ENCODE measurements at places on chromosomes 2 and 18. TPM values are rescaled to one million over a fixed set of nuclear protein-coding genes. Genes with fewer than 3 reads are reported as not detected.

GRCh38 chr2:75729861-75730260 is 19.1 kb upstream of the GCFC2 start:
- H3K27me3 ChIP-seq, result peaks cover 9% of the 10 kb centered on the region
- H3K27ac ChIP-seq, result no peak overlapping the region
- H3K36me3 ChIP-seq, result no peaks in the 10 kb centered on the region
- H3K4me3 ChIP-seq, result no peak overlapping the region

The GREB1L gene
- 0.81 TPM for total RNA-seq

- DNase-seq, result no peak
- H3K4me3 ChIP-seq, result no peak overlapping the region
- no peaks in the 10 kb centered on the region for H3K27me3 ChIP-seq
- H3K36me3 ChIP-seq, result no peaks in the 10 kb centered on the region
Observed at GRCh38 chr2:194867328-194867727, 789.7 kb upstream of the SLC39A10 start.

GRCh38 chr2:189199797-189200196 is 20.2 kb upstream of the COL5A2 start:
- DNase-seq, result no peak
- no peaks in the 10 kb centered on the region for H3K27me3 ChIP-seq
- no peak overlapping the region for H3K27ac ChIP-seq
- no peak overlapping the region for H3K4me3 ChIP-seq
- no peaks in the 10 kb centered on the region for H3K36me3 ChIP-seq

The SERPINB3 gene
- not detected for total RNA-seq

- no peaks in the 10 kb centered on the region for H3K4me1 ChIP-seq
- no peak overlapping the region for H3K4me3 ChIP-seq
- DNase-seq, result no peak
- no peaks in the 10 kb centered on the region for H3K27me3 ChIP-seq
Observed at GRCh38 chr2:118929059-118929458, 12.9 kb upstream of the MARCO start.

The LHCGR gene
- total RNA-seq, result not detected

DNA sequence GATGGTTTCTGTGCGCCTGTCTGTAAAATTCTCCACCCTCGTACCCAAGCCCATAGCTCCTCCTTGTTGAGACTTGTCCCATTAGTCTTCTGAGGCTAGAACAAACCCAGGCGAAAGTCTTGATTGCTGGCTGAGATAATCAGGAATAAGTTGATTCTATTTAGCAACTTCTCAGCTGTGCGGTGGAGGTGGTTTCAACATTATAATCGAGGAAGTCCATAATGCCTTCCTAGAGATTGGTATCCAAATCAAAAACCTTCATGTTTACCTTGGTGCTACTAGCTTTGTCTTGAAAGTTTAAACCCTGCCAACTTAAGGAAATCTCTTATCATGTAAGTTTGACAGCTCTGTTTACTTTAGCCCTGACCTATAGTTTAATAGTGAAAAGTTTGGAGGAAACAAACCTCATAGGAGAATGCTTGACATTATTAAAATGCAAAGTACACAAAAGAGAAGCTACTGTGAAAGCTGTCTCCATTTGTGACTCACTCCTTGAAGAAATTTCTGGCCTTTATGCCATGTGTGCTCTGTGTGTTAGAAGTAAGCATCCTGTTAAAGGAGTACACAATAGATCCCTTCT is 36.6 kb upstream of the DSC1 start:
- no peak overlapping the region for H3K27ac ChIP-seq
- H3K27me3 ChIP-seq, result no peaks in the 10 kb centered on the region
- H3K4me1 ChIP-seq, result no peaks in the 10 kb centered on the region
- no peaks in the 10 kb centered on the region for H3K36me3 ChIP-seq

DNA sequence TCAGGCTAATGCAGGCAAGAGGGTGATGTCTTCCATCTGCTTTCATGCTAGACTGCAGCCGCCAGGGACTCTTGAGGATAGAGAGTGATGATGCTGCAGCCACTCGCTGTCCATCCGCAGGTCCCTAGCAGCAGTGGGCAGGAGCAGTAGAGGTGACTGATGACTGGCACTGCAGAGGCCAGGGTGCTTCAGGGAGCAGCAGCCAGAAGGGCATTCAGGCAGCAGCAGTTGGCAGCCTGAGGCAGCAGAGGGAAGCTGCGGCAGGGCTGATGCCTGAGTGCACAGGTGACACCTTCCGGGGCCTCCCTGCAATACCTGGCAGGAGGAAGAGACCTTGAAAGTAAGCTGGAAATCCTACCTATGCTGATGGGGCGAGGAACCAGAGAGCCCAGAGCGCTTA is 214.2 kb downstream of the ICOS start:
- no peak overlapping the region for H3K4me3 ChIP-seq
- H3K4me1 ChIP-seq, result no peaks in the 10 kb centered on the region
- H3K36me3 ChIP-seq, result no peaks in the 10 kb centered on the region

The NPHP1 gene
- 0.25 TPM for total RNA-seq

DNA sequence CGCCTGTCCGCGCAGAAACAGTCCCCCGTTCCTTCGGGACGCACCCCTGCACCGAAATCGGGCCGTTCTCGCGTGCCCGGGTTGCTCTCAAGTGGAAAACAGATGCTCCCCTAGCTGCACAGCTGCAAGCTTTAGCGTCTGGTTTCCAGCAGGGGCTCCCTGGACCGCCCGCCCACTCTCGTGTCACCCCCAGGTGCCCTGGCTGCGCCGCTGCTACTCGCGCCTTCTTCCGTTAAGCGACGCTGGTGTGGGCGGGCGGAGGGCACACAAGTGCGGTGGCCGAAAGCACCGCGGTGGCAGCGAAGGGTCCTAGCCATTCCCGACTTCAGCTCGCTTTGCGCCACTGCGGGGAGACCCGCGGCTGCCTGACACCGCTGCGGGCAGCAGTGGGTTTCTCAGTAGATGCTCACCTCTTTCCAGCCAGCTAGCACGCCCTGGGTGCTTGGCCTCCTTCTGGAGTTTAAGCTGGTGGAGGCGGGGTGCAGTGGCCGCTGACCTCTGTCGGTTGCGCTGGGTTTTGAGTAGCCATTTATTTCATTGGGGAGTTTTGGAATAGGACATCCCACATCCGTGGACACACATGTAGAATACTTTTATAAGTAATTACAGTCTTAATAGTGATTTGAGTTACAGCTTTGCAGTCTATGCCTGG is 806 bp downstream of the ZNF407 start:
- DNase-seq, result peak; percentile 60
- peaks cover 31% of the 10 kb centered on the region for H3K36me3 ChIP-seq
- H3K27me3 ChIP-seq, result no peaks in the 10 kb centered on the region
- peaks cover 35% of the 10 kb centered on the region for H3K4me1 ChIP-seq

DNA sequence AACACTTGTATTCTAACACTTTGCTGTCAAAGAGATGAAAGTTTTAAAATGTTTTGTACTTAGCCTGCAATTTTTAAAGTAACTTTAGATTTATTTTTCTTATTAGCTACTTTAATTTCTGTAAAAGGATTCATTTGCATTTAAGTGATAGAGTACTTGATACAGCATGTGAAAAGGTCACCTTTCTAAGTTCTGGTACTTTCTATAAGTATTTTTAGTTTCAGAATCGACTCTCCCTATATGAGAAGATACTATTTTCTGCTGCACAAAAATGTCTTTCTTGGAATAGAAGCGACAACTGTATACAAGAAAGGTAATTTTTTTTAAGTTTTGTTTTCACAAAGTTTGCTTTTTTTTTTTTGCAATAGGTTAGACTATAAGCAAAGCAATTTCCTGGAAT is 72.9 kb downstream of the METTL8 start:
- H3K36me3 ChIP-seq, result no peaks in the 10 kb centered on the region
- H3K27ac ChIP-seq, result no peak overlapping the region
- H3K27me3 ChIP-seq, result no peaks in the 10 kb centered on the region
- no peak for DNase-seq

The SPATA3 gene
- not detected for total RNA-seq

DNA sequence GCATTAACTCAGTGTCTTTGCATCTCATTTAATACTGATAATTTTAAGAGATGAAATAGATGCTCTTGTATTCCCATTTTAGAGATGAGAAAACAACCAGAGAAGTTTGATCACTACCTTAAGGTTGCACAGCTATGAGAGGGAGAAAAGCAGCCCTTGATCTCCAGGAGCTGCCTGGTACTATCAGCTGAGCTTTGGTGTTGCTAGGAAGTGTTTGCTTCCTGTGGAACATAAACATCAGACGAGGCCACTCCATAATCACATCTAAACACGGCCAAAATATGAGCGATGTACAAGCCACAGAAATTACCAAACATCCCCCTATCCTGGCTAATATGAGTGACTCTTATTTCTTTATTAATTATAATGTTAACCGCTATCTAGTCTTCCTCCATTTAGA is 620 bp upstream of the WDFY1 start:
- peaks cover 19% of the 10 kb centered on the region for H3K36me3 ChIP-seq
- no peak overlapping the region for H3K4me3 ChIP-seq
- no peak for DNase-seq
- no peak overlapping the region for H3K27ac ChIP-seq
- no peaks in the 10 kb centered on the region for H3K27me3 ChIP-seq
- peaks cover 32% of the 10 kb centered on the region for H3K4me1 ChIP-seq

The FAM161A gene
- 1.3 TPM for total RNA-seq

- H3K27ac ChIP-seq, result peak overlapping the region; percentile 86
- DNase-seq, result no peak
- no peaks in the 10 kb centered on the region for H3K36me3 ChIP-seq
- peaks cover 38% of the 10 kb centered on the region for H3K4me1 ChIP-seq
Observed at GRCh38 chr2:237290261-237290660, 123.7 kb downstream of the COL6A3 start.

DNA sequence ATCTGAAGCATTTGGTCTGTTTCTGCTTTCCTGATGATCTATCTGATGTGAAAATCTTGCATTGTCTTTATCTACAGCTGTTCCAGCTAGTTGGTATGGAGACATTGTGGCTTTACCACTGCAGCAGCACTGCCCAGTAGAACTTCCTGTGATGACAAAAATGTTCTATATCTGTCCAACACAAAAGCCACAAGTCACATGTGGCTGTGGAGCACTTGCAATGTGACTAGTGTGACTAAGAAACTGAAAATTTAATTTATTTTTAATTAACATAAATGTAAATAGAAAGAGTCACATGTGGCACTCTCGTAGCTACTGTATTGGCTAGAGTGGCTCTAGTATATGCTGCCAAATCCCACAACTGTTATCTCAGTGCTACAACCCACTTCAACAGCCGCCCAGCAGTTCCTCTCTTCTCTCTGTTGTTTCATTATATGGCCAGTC is 425.7 kb downstream of the SETBP1 start:
- DNase-seq, result peak; percentile 9
- H3K27ac ChIP-seq, result no peak overlapping the region
- no peak overlapping the region for H3K4me3 ChIP-seq
- no peaks in the 10 kb centered on the region for H3K36me3 ChIP-seq
- no peaks in the 10 kb centered on the region for H3K27me3 ChIP-seq

The UGT1A1 gene
- total RNA-seq, result not detected

DNA sequence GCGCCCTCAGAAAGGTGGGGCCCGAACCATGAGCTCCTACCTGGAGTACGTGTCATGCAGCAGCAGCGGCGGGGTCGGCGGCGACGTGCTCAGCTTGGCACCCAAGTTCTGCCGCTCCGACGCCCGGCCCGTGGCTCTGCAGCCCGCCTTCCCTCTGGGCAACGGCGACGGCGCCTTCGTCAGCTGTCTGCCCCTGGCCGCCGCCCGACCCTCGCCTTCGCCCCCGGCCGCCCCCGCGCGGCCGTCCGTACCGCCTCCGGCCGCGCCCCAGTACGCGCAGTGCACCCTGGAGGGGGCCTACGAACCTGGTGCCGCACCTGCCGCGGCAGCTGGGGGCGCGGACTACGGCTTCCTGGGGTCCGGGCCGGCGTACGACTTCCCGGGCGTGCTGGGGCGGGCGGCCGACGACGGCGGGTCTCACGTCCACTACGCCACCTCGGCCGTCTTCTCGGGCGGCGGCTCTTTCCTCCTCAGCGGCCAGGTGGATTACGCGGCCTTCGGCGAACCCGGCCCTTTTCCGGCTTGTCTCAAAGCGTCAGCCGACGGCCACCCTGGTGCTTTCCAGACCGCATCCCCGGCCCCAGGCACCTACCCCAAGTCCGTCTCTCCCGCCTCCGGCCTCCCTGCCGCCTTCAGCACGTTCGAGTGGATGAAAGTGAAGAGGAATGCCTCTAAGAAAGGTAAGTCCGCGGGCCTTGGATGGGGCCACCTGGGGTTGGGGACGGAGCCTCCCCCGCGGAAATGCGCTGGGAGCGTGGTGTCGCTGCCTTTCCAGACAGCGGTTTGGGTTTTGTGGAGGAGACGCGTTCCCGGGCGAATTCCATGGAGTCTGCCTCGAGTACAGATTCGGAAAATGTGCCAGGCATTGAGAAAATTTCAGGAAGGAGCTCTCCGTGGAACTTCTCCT is 559 bp downstream of the HOXD1 start:
- peaks cover 17% of the 10 kb centered on the region for H3K4me1 ChIP-seq
- no peak for DNase-seq
- H3K27ac ChIP-seq, result no peak overlapping the region
- peaks cover 55% of the 10 kb centered on the region for H3K27me3 ChIP-seq
- H3K4me3 ChIP-seq, result peak overlapping the region; percentile 63
- no peaks in the 10 kb centered on the region for H3K36me3 ChIP-seq

The DSC3 gene
- total RNA-seq, result 20.0 TPM

DNA sequence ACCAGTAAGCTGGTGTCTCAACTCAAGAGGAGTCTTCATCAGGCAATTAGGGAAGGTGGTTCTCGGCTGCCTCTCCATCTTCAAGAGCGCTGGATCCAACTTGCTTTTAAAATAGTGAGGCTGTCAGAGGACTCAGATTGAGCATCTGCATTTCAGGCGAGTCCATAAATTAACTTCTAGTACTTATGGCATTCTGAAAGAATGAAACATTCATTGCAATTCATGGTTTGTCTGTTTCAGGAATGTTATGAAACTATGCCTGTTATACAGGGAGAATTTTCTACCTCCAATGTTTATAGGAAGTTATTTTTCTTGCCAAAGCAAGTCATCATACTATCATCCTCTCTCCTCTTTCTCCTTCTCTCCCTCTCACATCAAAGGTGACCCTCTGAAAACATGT is 883.2 kb downstream of the SLC4A3 start:
- no peaks in the 10 kb centered on the region for H3K27me3 ChIP-seq
- peak; percentile 48 for DNase-seq
- no peak overlapping the region for H3K4me3 ChIP-seq
- peak overlapping the region; percentile 88 for H3K27ac ChIP-seq
- no peaks in the 10 kb centered on the region for H3K36me3 ChIP-seq

DNA sequence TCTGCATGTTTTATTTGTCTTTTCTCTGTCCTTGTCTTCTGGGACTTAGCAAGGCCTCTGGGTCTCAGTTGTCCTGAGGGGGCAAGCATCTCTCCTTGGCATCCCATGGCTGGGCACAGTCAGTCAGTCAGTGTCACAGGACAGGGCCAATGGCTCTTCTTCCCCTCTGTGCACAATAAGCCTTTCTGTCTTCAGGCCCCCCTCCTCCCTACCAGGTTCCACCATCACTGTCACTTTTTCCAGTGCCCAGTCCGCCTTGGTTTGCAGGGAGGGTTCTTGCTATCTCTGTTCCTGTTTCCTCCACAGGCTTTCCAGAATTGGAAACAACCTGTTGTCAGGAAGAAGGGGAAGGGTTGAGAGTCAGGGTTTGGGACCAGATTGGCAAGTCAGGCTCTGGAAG is 1.7 kb upstream of the VAMP5 start:
- DNase-seq, result no peak
- no peaks in the 10 kb centered on the region for H3K36me3 ChIP-seq
- H3K4me3 ChIP-seq, result no peak overlapping the region
- no peaks in the 10 kb centered on the region for H3K27me3 ChIP-seq

The TMEM200C gene
- 3.9 TPM for total RNA-seq
